Fibroblast of villous mesenchyme (primary cell): ENCODE measurements at places on chromosomes 7 and 10. TPM values are rescaled to one million over a fixed set of nuclear protein-coding genes. Genes with fewer than 3 reads are reported as not detected.
A peak's percentile ranks its signal among the peaks of the same experiment; 100 is the strongest.

Gene ENTPD1
- total RNA-seq: 0.86 and 1.3 TPM in 2 replicates

Gene GIMAP6
- total RNA-seq: not detected in 2 replicates

Gene MSS51
- total RNA-seq: 1.3 TPM in 2 replicates

GRCh38 chr7:47597379-47597778, 15.5 kb upstream of the TNS3 start:
- DNase-seq: no peak

DNA sequence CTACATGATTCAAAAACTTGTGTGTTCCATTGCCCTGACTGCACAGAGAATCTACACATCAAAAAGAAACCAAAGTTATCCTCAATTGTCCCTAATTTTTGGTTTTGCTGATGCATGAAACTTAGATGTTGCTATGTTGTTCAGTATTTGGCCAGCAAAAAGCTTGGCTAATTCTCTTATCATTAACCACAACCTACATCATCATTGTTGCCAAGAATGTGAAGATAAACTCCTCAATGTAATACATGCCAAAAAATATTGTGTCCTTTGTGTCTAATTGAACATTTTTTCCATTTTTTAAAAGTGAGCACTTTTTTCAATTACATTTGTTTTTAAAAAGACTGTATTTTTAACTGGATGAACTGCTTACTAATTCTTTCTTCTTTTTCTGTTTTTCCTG, 268.0 kb upstream of the SEMA3D start:
- DNase-seq: no peak

DNA sequence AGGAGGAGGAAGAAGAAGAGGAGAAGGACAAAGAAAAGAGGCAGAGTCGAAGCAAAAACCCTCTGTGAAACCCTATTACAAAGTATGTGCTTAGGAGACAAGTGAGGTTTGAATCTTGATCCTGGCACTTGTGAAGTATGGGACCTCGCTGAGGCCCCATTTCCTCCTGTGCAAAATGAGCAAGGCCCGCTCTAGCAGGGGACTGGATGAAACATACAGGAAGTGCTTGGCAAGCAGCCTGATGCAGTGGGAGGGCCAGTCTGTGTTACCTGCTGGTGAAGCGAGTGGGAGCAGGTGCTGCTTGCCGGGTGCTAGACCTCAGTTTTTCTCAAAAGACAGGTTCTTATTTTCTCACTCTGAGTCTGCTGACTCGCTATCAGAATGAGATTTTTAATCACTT, 150.4 kb downstream of the JCAD start:
- DNase-seq: no peak

- DNase-seq: peak; percentile 43
Observed at GRCh38 chr7:95723583-95724180, 48.7 kb upstream of the DYNC1I1 start.

GRCh38 chr10:118220346-118220850, 121.7 kb downstream of the FAM204A start:
- DNase-seq: no peak

DNA sequence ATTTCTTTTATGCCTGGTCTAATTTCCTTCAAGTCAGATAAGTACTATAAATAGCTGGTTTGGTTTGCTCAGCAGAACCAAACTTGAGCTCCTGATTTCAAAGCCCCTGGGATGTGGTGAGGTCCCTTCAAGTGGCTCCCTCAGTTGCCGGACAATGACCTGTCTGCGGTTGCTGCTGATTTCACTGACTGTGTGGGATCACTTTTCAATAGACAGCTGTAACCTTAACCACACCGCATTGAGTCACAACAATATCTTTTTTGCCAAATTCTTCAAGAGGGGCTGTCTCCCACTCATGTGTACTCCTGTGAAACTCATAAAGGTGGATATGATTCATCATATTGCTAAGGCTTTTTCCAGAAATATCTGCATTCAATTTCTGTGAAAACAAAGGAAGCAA, 23.1 kb upstream of the ITGA8 start:
- DNase-seq: no peak

DNA sequence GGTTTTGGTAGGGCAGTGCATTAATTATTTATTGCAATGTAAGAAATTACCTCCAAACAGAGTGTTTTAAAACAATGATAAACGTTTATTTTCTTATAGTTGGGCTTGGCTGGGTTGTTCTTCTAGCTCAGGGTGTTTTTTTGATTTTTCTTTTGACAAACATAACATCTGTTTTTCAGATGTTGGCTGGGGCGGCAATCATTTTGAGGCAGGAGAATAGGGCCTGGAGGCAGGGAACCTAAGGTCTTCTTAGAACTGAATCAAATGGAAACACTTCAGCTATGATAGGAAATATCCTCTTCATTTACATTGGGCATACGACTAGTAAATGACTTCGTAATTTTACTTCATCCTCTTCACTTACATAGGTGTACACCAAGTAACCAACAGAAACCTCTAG, 47.4 kb upstream of the NAMPT start:
- DNase-seq: peak; percentile 54

- DNase-seq: no peak
Observed at GRCh38 chr7:22802426-22802825, 20.2 kb downstream of the TOMM7 start.

DNA sequence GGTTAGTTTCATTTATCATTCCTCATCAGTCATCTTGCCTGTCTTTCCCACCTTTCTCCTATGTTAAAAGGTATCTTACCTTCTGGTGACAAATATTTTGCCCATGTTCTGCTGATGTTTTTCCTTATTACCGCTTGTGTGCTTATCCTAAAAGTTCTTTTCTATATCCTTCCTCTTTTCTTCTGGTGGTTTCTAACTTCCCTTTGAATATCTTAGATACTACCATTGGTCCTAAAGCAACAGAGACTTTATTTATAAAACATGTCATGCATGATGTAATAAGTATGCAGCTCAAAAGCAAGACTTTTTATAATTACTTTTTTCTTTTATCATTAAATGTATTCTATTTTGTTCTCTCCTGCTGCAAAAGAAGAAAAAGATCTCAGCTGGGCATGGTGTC, 24.8 kb downstream of the TBC1D12 start:
- no peak for DNase-seq

- DNase-seq: no peak
Observed at GRCh38 chr10:122087436-122087835, 98.5 kb downstream of the TACC2 start.

DNA sequence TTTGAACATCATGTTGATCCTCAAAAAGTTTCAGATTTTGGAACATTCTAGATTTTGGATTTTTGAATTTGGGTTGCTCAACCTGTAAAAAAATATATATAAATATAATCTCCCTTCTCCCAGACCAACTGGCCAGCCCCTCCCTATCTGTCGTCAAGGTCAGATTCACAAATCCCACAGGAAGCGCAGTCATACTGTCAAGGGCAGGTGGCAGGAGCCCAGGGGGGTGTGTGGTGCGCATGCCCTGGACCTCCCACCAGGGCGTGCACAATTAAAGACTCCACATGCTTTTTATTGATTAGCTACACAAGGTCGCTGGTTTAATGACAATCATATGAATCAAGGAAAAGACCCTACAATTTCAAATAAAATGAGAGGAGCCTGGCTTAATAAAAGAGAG, 77.0 kb upstream of the EEPD1 start:
- no peak for DNase-seq

GRCh38 chr10:48535416-48536155, 69.3 kb downstream of the ARHGAP22 start:
- no peak for DNase-seq

DNA sequence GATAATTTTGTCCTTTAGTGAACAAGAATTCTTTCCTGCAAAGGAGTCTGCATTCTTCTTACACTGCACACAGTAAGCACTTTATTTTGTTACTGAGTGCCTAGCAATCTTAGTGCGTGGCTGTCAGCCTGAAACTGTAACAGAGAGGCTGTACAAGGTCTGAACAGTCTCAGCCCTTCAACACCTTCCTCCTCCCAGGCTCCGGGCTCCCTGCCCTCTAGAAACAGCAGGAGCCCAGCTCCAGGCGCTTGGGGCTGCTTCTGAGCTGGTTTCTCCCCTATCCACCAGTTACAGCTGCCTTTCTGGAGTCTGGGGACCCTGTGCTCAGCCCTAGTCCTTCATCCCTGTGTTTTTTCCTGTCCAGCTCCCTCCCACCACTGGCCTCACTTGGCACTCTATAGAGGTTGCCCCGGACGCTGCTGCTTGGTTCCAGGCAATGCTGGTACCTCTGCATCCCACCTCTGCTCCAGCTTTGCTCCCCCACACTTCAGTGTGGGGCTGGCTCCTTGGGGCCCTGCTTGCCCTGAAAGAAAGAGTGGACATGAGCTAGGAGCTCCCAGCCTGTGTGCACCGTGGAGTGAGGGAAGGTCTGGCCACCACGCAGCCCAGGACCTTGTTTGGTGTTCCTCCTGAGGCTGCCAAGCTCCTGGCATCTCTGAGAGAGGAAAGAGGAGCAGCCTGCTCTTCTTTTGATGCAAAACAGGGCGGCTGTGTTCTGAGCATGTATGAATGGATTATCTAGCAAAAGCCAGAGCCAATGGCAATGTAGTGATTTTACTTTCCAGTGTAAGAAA, 251.2 kb upstream of the GRB10 start:
- no peak for DNase-seq

DNA sequence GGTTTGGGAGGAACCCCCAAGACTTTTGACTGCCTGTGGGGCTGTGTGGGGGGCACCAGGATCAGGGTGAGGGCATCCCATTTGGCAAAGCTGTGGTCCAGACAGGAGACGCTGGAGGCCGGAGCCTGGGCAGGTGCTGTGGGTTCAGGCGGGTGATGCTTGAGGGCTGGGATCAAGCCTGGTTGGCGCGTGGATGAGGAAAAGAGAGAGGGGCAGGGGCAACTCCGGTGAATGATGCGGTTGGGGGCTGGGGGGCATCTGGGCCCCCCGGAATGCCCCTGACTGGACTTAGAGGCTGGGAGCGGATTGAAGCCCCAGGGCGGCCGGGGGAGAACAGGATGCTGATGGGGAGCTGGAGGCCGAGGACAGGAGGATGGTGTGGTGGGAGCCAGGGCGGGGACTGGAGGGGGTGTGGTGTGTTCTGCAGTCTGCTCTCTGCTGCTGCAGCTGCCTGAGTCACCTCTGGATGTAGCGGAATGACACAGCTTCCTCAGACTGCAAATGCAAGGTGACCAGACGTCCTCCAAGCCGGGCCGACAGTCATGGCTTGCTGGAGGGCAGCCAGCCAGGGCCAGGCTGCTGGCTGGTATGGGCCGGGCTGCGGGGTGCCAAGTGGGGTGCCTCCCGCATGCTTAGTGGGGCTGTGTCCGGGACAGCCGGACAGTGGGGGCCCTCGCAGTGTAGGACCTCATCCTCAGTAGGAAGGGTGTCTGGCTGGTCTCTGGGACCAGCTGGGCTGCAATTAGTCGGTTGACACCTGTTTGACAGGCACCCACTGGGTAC, 3.2 kb downstream of the MAFK start:
- DNase-seq: peak; percentile 85

- no peak for DNase-seq
Observed at GRCh38 chr10:4888236-4888635, 62.2 kb downstream of the AKR1E2 start.

DNA sequence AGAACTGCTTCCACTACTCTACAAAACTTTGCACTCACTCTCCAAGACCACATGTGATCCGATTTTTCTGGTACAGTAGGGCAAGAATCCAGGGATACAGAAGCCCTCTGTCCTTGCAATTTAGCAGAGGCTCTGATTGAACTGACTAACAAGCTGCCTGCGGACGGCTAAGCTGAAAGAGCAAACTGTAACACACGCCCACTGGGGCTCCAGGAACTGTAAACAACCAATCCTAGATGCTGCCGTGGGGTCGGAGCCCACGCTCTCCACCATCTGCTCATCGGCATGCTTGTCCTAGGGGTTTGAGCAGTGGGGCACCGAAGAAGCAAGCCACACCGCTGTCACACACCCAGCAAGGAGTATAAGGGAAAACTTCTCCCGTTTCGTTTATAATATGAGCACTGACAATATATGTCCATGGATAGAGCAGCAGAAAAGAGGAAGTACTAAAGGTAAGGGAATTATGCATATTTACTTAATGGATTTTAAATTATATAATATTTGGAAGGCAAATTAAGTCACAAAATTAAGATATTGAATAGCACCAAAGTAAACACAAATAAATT, 634.4 kb upstream of the POT1 start:
- DNase-seq: no peak

DNA sequence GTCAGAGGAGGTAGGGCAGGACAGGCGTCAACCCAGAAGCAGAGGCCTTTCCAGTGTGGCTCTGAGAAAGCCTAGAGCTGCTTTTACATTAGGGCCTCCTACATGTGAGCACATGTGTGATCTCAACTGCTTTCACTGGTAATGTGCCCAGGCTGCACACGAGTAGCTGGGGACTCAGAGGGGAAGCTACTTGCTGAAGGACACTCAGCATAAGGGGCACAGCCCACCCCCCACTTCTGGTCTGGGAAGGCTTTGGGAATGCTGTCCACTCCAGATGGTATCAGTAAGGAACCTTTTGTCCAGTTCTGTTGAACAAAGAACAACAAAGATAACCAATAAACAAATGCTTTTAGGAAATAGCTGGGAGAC, 18.9 kb downstream of the PRF1 start:
- no peak for DNase-seq

DNA sequence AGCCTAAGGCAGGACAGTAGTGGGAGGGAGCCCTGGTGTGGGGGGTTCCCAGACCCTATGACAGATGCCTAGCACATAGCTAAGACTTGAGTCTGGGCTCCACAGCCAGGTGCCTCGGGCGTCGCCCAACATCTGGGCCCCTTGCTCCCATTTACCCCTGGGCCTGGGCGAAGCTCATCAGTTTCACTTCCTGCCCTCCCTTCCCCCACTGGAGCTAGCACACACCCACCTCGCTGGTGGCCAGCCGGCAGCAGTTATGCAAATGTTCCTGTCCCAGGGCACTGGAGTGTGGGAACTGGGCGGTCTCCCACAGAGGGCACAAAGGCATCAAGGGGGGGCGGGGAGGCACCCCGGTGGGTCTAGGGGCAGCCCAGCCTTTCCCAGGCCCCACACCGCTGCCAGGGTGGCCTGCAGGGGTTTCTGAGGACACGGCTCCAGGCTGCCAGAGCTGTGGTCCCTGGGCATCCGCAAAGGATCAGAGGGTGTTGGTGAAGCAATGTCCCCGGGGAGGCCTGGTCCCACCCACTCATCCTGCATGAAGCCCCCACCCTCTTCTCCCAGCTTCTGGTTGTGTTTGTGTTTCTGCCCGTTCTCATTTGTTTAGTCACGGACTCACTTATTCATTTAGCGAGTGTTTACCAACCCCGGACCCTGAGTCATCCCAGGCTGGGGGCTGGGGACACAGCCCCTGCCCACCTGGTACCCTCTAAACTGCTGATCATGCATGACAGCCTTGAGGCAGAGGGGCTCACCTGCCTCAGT, 20.4 kb downstream of the SH2B2 start:
- DNase-seq: peak; percentile 79

DNA sequence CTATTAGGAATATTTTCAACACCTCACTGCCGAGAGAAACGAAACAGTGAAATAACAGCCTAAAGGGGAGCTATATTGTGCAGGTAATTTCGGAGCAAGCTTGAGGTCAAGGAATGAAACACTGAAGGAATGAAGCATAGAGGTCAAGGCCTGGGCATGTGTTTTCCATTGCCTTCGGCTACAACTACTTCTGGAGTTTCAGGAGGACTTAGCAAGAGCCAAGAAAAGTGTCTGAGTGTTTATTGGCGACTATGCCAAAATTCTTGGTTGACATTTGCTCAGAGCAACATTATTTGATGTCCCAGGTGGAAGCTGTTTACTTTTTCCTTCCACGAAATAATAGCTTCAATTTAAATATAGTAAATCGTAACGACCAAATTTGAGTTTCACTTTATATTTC, 89.6 kb upstream of the IFRD1 start:
- DNase-seq: no peak
